ENCODE measurements at places on chromosomes 16 and 17.

DNA sequence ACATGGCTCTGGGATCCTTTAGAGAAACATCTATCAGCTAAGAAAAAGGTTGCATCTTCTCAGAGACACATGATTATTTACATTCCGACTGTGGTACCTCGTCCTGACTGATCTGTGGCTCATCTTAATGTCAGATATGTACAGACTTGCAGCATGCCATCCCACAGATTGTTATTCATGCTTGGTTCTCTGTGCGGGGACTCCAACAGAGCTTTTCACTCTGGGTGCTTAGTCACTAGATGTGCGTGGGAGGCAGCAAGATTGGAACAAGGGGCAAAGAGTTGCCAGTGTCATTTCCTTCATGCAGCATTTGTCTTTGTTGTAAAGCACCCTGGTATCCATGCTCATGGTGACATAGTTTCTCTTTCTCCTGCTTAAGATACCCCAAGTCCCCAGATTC, 179.1 kb upstream of the CACNG5 start:
- no peak for DNase-seq

DNA sequence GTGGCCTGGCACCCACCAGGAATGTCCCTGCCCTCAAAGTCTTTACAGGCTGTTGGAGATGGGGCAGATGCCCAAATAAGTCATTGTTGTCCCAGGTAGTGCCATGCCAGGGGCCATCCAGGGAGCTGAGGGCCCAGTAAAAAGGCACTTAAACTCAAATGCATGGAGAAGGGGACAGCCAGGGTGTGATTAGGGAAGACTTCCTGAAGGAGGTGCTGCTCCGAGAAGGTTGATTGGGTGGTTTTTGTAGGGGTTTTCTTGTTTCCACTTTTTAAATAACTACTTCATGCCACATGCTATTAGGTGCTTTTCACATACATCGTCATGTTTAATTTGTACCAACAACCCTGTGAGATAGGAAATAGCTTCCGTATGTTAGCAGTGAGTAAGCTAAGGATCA, 66.9 kb downstream of the RAI1 start:
- no peak for DNase-seq

GRCh38 chr16:64304951-64305350, 816.9 kb downstream of the CDH11 start:
- DNase-seq: no peak

- DNase-seq: no peak
Observed at GRCh38 chr16:17552351-17552750, 81.6 kb upstream of the XYLT1 start.

DNA sequence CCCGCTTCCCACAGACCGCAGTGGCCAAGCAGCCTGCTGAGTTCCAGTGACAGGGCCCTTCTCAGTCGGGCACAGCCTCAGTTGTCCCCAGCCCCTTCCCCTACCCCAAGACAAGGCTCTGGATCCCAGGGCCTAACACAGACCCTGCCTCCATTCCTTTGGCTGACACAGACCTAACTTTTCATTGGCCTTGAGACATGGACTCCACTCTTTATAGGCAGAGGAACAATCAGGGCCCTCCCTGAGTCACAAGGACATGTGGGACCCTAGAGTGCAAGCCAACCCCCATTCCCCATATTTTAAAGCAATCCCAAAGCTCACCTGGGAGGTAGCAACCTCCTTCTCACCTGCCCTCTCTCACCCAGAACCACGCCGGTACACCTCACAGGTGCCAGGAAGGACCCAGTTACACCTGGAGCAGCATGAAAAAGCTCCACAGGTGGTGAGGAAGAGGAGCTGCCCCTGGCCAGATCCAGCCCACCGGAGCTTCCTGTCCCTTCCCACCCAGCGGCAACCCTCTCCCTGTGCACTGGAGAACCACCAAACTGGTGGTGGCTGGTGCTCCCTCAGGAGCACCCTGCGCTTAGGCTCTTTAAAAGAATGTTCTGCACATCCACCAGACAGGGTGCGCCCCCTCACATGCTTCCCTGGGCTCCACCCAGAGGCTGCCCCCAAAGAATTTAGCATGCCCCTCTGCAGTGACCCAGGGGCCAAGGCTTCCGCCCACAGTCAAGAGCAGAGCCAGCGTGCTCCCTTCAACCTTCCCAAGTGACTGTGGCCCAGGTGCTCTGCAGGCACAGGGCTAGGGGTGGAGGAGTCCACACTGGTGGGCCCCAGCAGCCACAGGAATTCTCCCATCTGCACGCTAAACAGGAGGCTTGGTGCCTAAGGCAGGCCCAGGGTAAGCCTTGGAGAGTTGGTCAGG, 3.4 kb downstream of the MNT start:
- DNase-seq: no peak

DNA sequence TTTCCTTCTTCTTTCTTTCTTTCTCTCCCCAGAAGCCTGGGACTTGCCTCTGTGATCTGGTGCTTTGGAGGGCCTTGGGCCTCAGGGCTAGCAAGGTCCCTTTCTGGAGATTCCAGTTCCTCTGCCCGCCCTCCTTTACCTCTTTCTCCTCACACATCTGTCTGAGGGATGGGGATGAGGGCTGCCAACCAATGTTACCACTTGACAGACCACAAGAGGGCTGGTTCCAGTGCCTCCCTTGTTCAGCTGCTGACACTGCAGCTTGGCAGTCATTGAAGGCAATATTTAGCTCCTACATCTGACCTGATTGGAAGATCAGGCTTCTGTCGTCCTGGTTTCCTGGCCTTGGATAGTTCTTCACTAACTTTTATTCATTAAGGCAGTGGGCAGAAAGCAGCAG, 3.6 kb upstream of the ZNF652 start:
- peak; percentile 90 for DNase-seq

DNA sequence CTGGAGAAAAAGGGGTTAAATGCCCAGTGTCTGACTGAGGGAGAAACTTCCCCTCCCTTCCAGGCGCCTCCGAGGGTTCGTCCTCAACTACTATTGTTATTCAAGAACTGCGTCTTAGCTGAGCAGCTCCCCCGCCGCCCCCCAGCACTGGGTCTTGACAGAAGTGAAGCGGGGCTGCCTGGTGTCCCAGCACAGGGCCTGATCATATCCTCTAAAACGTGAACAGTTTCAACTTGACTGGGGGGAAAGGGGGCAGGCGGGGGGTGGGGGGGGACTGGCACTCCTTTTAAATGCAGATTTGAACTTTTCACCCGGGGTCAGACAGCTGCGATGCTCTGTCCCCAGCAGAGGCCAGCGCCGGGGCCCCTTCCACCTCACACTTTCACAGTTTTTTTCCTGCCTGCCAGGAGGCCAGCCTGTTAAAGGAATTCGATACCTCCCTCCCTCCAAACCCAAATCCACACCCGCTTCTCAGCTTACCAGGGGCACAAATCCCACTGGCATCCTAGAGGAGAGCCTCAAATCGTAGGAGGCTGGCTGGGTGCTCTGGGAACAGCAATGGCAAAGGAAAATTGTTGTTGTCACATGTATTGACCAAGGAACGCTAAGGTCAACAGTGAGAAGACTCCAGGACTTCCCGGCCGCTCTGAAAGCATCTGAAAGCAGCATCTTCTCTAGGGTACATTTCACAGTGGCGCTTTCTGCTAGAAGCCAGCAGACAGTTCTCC, 14.5 kb downstream of the ZFHX3 start:
- DNase-seq: no peak

GRCh38 chr16:72537664-72538063, 365.7 kb upstream of the PMFBP1 start:
- DNase-seq: no peak

DNA sequence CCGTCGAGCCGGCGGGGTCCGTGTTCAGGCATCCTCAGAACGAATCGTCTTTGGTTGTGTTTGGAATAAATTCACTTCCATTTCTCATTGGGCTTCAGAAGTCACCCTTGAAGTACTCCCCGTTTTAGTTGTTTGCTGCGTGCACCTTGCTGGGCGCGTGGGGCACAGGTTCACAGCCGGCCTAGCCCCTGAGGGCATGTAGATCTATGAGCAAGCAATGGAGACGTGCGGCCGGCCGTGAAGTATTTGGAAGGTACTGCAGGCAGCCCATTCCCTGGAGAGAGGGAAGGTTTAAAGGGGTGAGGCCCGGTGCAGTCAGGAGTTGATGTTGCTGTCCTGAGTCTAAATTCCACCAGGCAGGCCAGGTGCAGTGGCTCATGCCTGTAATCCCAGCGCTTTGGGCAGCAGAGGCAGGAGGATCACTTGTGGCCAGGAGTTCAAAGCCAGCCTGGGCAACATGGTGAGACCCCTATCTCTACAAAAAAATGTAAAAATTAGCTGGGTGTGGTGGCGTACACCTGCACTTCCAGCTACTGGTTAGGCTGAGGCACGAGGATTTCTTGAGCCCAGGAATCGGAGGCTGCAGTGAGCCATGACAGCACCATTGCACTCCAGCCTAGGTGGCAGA, 714 bp downstream of the ACSF3 start:
- no peak for DNase-seq

DNA sequence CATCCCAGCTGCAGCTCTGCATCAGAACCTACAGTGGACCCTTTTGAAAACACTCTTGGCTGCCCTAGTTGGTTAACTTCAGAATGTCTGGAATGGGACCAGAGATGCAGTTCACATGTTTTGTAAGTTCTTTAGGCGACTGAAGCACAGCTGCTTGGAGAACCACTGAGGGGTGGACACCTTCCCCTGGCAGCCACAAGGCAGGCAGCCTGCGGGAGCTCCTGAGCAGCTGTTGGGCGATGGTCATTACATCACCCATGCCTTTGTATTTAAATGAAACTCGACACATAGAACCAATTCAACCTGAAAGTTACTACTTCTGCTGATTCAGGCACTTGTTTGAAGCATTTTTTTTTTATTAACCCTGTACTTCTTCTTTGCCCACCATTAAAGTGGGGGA, 151.5 kb downstream of the LGALS9B start:
- DNase-seq: no peak

GRCh38 chr17:27269974-27270373, 23.9 kb upstream of the WSB1 start:
- DNase-seq: no peak

- DNase-seq: peak; percentile 54
Observed at GRCh38 chr16:31354394-31355291, at the start of gene ITGAX. Gene ITGAX (plus strand): TSS chr16:31355176. CDS start chr16:31355255, 79 bp downstream.

GRCh38 chr16:10767127-10767526, 23.5 kb downstream of the NUBP1 start:
- DNase-seq: no peak

GRCh38 chr17:41004397-41004796, 4.5 kb downstream of the KRTAP3-1 start:
- no peak for DNase-seq

DNA sequence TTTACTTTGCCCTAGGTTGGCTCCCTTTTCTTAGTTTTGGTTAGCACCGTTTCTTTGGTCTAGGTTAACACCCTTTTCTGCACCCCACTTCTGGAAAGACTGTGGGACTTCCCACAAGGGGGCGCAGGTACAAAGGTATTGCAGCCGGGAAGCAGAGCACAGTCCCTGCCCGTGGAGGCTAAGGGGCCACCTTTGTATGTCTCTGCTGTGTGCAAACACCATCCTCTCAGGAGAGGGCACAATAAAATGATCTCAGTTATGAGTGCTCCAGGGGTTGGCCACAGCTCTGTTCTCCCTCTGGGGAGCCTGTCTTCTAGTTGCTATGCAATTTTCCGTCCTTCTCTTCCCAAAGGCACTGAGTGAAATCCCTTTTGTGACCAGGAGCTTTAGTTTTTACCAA, 28.4 kb upstream of the TMC5 start:
- no peak for DNase-seq

DNA sequence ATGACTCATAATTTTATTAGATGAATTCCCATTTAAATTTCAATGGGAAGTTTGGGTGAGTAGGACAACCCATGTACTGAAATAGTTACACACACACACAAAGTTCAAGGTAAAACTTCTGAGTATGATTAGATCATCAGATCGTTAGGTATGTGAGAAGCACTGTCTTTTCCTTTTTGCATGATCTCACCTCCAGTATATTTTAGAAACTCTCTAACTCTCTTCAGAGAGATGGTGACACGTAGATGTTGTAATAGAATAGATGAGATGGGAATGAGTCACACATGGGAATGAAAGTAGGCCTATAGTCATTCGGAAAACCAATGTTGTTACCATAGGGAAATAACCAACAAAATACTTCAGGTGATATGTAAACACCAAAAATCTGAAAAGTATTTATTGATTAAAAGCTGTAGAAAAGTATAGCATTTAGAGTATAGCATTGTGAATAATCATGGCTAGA, 22.2 kb downstream of the KRT23 start:
- DNase-seq: no peak

DNA sequence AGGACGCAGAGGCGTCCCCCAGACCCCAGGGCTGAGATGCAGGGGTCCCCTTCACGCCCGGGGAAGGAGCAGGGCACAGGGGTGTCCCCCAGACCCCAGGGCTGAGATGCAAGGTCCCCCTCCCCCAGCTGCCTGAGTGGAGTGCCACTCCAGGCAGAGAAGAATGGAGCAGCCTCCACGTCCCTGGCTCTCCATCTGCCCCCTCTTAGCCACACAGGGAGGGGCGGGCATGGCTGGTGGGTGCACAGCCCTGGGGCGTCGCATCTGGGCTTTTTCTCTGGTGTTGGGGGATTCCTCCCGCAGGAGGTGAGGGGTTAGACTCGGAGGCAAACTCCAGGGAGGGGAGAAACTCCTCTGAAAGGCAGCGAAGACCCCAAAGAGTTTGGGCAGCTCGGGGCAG, 17.5 kb downstream of the CIBAR2 start:
- no peak for DNase-seq

GRCh38 chr16:50300942-50301625, 34.7 kb downstream of the ADCY7 start:
- DNase-seq: no peak

DNA sequence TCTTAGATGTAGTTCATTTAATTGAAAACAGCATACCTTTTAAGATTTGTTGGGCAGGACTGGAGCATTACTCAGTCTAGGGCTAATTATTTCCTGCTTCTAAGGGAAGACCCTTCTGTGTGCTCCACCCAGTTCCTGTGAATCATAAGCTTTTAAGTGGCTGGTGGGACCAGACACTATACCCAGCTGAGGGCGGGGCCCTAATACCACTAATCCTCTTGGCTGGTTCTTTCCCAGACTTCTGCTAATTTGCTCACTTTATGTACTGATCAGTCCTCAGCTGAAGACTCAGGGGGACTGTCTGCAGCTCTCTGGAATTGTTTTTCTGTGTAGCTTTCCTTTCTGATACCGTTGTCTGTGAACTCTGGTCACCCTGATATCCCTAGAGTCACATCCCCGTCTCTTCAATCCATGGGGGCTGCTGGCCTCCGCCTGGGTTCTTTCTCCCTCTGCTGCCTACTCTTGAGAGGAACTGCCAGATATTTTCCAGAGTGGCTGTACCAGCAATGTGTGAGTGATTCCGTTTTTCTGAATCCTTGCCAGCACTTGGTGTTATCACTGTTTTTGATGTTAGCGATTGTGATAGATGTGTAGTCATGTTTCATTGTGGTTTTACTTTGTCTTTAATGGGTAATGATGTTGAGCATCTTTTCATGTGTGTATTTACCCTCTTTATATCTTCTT, 35.1 kb downstream of the MFSD11 start:
- DNase-seq: no peak

DNA sequence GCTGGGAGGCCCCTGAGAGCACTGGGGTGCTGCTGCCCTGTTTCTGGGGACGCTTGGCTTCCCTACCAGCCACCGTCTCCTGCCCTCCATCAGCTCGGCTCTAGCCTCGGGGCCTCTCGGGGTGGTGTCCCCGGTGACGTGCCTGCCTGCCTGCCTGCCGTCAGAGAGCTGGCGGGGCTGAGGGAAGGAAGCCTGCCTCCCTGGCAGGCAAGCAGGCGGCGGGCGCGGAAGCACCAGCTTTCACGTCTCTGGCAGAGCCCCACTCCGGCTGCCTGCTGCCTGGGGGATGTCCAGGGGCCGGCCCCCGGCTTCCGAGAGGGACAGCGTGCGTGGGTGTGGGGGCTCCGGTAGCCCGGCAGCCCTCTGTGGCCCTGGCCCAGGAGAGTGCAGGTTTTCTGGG, 9.3 kb downstream of the CENPX start:
- DNase-seq: no peak

- DNase-seq: no peak
Observed at GRCh38 chr17:78785663-78786057, 3.6 kb upstream of the CYTH1 start.

Data from pons (tissue), 1 donor.